ENCODE measurements at places on chromosomes 16 and 17.

GRCh38 chr16:11901091-11901490, 14.7 kb downstream of the GSPT1 start:
- DNase-seq, result no peak

DNA sequence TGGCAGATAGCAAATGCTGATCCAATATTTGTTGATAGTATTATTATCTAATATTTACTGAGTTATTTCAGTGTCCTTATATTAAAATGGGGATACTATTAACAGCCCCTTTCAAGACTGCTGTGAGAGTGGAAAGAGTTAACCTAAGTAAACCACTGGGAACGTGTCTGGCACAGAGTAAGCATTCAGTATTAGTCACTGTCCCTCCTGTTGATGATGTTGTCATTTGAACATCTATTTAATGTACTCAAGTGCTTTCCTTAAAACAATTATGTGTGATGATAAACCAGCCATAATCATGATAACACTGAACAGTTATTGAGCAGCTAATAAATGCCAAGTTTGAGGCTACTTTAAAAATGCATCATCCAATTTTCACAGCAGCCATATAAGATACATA, 135.7 kb upstream of the XYLT1 start:
- no peak for DNase-seq

- no peak for DNase-seq
These were observed 11.2 kb downstream of the NAGPA start for GRCh38 chr16:5022521-5022920.

- no peak for DNase-seq
These were observed 15.5 kb downstream of the CX3CL1 start for GRCh38 chr16:57387598-57388354.

GRCh38 chr16:4328782-4329775, 13.2 kb downstream of the GLIS2 start:
- DNase-seq, result no peak

GRCh38 chr17:48611213-48611612, 396 bp upstream of the HOXB7 start:
- no peak for DNase-seq

DNA sequence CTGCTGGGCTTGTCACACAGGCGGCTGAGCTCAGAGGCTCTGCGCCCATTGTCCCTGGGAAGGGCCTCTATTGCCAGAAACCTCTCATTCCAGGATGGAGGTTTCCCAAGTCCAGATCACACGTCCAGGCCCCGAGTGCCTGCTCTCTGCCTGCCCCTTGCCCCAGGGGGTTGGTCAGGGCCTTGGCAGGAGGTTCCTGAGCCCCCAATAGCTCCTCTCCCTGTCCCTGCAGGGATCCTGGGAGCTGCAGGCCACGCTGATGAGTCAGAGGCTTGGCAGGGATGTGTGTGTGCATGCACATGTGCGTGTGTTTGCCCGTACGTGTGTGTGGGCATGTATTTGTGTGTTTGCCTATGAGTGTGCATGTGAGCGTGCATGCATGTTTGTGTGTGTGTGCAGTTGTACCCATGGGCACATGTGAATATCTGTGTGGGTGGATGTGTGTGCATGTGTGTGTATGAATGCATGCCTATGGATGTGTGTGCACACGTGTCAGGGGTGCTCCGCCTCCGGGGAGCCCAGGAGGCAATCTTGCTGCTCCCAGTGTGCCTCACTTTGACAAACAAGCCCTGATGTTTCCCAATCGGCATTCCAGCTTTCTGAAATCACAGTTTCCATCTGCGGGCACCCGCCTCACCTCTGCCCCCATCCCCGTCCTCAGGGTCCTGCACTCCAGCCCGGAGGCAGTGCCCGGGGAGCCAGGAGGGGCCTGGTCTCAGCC, 98.4 kb upstream of the GSE1 start:
- DNase-seq, result no peak

GRCh38 chr16:71353736-71354135, 4.8 kb upstream of the CALB2 start:
- DNase-seq, result no peak

DNA sequence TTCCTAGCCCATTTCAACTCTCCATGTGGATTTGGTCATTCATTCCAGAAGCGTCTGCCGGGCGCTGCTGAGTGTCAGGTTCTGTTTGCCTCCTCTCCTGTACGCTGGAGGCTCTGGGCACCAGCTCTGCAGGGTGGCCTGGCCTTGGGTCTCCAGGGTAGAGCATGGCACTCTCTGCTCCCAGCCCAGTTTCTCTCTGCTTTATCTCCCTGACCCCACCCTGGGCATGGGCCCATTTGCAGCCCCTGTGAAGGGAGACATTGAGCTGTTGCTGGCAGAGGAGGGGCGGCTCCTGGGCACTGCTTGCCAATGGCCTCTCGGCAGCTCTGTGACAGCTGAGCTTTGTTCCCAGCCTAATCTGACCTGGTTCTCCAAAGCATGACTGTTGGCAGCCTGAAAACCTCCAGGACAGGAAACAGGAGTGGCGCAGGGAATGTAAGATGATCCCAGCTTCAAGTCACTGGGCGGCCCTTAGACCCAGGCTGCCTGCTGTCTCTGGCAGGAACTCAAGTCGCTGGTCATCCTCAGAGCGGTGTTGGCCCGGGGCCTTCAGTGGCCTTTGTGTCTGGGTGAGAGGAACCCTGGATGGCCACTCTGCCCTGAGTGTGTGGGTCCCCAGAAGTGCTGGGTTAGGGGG, 146.8 kb downstream of the SEC14L1 start:
- no peak for DNase-seq

GRCh38 chr16:50942143-50942542, 200.3 kb downstream of the CYLD start:
- no peak for DNase-seq

Data from stimulated activated CD4-positive, alpha-beta T cell treated with anti-CD3 and anti-CD28 coated beads, Interleukin-4, amount 100 ng/mL, for 24 hours (primary cell).